Suppressor macrophage treated with lipopolysaccharide for 1 hour (primary cell): ENCODE measurements at places on chromosomes 13 and 19.
A peak's percentile ranks its signal among the peaks of the same experiment; 100 is the strongest.

- no peak for DNase-seq
Observed at GRCh38 chr19:33434069-33434885, 60.8 kb downstream of the CEBPG start.

- no peak for DNase-seq
Observed at GRCh38 chr13:24043590-24044350, 116.8 kb upstream of the SPATA13 start.

DNA sequence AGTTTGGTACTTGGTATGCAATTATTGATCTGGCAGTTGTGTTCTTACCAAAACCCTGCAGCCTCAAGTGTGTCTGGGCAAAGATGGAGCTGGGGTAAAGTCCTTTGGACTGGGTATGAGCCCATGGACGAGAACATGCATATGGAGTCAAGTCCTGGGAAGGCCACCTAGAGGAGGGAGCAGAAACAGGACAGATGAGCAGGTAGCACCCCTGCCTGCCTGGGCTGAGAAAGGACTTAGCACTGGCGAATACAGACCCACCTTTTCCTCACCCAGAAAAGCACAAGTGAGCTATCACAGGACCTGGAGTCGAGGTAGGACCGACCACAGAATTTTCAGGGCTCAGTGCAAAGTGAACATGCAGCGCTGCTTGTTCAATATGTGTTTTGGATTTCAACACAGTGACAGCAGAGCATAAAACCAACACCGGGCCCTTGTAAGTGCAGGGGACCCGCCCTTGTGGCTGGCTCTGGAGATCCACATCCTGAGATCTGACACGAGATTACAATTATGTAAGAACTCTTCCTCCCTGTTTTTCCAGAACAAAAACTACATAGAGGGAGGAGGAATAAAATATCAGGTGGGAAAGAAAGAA, 25.9 kb downstream of the IGFL2 start:
- DNase-seq: no peak

GRCh38 chr19:30112171-30112570, 170.1 kb downstream of the URI1 start:
- no peak for DNase-seq

- no peak for DNase-seq
Observed at GRCh38 chr13:27659145-27659865, 37.6 kb downstream of the POLR1D start.

- peak; percentile 79 for DNase-seq
Observed at GRCh38 chr19:16862826-16863415, 25.9 kb upstream of the F2RL3 start.

DNA sequence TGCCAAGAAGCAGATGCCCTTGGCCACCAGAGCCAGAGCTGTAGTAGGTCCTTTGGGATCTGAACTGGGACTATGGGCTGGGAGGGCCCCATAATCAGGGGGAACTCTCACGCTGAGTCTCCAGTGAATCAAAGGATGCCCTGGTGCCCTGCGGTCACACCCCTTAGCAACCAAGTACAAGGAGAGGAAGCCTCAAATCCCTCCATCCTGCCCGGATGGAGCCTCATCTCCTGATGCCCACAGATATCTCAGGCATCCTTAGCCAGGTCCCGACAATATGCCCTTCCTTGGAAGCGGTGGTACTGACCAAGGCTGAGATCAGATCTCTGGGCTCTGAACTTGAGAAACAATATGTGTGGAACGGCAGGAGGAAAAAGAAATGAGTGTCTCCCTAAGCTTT, 1.7 kb downstream of the PLEKHA4 start:
- DNase-seq: no peak

- DNase-seq: no peak
Observed at GRCh38 chr19:40193587-40193849, 2.3 kb downstream of the MAP3K10 start.

DNA sequence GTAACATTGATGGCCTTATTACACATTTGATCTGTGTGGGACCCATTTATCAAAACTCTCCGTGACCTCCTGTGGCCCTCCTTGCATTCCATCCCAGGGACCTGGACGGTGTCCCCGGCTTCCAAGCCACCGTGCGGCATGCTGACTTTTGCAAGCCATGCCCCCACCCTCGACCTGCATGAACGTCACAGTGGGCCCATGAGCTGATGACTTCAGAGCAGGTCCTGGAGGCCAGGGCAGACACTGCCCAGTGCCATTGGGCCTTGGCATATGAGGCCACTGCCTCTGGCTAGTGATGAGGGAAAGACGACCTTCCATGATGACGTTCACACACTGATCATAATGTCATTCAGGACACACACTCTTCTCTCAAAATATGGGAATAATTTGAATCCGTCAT, 62.8 kb downstream of the RAB20 start:
- DNase-seq: no peak

- DNase-seq: peak; percentile 50
Observed at GRCh38 chr19:17479325-17479791, 9.0 kb downstream of the SLC27A1 start.

- no peak for DNase-seq
Observed at GRCh38 chr19:18712981-18713380, 29.5 kb downstream of the CRTC1 start.

DNA sequence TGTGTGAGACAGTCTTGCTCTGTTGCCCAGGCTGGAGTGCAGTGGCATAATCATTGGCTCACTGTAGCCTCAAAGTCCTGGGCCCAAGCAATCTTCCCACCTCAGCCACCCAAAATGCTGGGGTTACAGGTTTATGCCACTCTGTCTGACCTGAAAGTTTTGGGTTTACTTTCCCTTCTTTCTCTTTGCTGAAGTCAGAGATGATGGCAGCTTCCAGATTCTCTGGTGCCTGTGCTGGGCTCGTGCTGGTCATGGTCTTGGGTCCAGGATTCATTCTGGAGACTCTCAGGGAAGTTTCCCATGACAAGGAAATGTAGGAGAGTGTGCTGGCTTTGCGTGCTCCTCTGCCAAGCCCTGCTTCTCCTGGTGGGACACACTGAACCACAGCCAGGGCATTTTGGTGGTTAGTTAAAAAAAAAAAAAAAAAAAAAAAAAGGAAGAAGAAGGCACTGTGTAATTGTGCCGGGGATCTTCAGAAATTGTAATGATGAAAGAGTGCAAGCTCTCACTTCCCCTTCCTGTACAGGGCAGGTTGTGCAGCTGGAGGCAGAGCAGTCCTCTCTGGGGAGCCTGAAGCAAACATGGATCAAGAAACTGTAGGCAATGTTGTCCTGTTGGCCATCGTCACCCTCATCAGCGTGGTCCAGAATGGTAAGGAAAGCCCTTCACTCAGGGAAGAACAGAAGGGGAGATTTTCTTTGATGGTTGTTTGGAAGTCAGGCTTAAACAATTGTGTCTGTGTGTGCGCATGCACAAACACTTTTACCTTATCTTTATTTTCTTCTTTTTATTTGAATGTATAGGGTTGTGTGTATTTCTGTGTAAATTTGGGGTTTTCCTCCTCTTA, at the start of gene ALOX5AP:
Gene ALOX5AP (plus strand): TSS at position 519 of the 847 bp plus-strand sequence. CDS start 63 bp downstream, at position 582.
- DNase-seq: peak; percentile 82

GRCh38 chr13:37132211-37132610, 26.7 kb upstream of the CSNK1A1L start:
- no peak for DNase-seq

- DNase-seq: peak; percentile 18
Observed at GRCh38 chr13:77817521-77817920, 101.1 kb downstream of the EDNRB start.

GRCh38 chr13:75115171-75115570, 366.8 kb downstream of the TBC1D4 start:
- DNase-seq: no peak

GRCh38 chr13:39913928-39914327, 258.5 kb downstream of the COG6 start:
- DNase-seq: no peak

GRCh38 chr19:38384209-38385027, 3.4 kb downstream of the GGN start:
- DNase-seq: no peak

DNA sequence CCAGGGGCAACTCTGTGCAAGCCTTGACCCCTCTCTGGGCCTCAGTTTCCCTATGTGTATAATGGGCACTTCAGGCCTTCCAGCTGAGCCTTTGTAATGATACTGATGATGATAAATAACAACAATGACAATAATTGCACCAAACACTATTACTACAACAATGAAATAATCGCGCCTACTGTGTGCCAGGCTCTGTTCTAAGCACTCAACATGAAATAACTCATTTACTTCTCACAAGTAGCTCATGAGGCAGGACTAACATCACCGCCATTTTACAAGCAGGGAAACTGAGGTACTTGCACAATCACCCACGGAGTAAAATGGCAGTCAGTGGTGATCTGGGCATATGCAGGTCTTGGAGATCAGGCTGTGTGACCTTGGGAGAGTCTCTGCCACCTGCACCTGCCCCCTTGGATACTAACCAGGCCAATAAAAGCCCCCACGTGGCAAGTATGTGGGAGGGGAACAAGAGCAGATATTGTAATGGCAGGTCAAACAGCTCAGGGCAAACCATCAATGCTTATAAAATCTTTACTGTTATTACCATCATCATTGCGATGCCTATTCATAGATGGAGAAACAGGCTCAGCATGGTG, 540 bp upstream of the ANGPTL8 start:
- no peak for DNase-seq

GRCh38 chr13:50893211-50893852, 16.3 kb upstream of the RNASEH2B start:
- peak; percentile 48 for DNase-seq

GRCh38 chr13:50916701-50917184, 7.2 kb downstream of the RNASEH2B start:
- DNase-seq: peak; percentile 68

DNA sequence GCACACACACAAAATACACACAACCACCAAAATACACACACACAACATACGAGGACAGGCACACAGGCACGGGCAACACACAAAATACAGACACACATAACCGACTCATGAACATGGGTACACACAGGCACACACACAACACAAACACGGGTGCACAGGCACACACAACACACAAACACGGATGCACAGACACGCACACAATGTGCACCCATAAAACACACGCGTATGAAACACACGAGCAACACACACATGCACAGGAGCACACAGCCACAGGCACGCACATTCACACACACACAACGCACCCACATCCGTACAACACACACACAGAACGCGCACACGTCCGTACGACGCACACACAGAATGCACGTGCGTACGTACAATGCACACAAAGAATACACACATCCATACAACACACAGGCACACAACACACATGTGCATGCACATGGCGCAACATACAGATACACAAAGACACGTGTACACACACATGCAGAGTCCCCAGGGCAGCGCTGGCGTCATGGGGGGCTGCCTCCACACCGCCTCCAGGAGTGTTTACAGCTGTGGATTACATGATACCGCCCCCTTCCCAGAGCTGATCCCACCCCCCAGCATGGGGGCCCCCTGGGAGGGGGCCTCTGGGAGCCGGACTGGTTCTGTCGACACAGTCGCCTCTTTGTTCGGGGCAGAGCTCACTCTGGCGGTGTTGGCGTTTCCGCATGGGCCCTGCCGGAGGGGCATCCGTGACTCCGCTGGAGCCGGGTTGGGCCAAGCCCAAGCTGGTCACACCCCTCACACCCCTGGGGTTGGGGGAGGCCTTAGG, 2.9 kb downstream of the SBNO2 start:
- DNase-seq: no peak

- DNase-seq: no peak
Observed at GRCh38 chr19:45852145-45852750, 10.7 kb downstream of the SYMPK start.

DNA sequence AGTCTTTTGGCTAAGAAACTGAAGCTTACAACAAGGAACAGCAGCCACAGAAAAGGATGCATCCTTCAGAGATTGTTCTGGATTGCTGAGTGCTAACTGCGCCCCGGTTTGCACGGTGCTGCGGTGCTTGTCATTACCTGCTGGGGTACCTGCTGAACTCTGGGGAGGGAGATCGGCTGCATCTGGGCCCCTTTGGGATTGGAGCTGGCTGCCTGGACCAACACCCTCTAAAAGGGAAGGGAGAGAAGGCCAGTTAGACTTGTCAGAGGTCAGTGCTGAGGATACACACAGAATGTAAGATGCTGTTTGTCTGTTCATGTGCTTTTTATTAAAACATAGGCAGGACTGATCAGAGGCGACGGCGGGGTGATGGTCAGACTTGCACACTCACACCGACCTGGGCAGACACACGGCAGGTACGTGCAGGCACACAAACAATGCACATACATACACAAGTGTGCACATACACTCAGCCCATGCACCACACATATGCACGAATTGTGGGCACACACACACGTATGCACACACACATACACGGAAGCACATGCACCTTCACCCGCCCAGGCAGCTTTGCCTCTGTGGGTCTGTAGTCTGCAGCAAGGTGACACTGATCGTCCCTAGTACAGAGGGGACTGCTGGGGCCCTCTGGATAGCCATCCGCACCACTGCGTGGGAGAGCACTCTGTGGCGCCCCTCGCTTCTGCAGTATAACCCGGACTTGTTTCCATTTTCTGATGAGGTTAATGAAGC, 66.1 kb downstream of the RFX2 start:
- no peak for DNase-seq

GRCh38 chr19:16463991-16464575, 7.7 kb downstream of the EPS15L1 start:
- DNase-seq: no peak

GRCh38 chr19:14758816-14759215, 19.5 kb downstream of the ADGRE2 start:
- no peak for DNase-seq

DNA sequence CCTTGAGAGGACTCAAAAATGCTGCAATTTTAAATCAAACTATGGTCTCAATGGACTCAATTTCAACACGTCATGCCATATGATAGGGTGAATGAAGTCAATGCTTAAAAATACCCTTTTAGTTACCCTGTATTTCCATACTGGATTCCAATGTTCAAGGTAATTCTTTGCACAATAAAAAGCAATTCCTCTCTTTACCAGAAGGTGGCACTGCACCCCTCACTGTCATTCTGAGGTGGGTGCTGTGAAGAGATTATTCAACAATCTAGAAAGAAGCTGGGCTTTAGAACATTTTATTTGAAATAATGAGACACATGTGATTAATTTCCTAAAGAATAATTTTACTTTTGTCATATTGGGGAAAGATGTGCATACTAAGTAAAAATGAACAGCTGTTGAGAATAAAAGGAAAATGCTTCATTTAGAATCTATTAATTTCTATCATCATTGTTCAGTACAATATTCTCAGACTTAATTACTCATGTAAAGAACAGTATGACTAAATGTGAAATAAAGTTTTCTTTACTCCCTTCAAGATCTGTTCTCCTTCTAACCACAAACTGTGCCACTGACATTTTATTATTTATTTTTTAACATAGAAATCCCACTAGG, 789.1 kb downstream of the GPC5 start:
- DNase-seq: peak; percentile 59

- DNase-seq: peak; percentile 64
Observed at GRCh38 chr13:40665126-40666044, 1.1 kb downstream of the FOXO1 start.

DNA sequence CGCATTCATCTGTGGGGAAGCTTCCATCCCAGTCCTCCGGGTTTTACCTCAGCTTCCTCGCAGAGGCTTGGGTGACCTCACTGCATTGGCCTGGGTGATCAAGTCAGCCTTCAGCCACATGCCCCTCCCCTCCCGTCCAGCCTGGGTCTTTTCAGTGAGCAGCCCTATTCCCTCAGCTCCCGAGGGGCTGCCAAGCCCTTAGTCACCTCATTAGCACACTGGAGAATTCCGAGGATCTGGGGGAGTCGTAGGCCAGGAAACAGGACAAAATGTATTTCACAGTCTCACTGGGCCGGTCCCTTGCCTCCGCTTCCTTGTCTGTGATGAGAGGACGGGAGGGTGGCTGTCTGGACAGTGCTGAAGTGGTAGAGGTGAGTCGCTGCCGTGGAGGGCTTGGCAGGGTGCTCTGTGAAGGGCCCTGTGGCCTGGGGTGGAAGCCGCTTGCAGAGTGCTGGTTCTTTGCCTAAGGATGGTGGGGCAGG, 19.9 kb downstream of the KDM4B start:
- DNase-seq: no peak
